ENCODE measurements at places on chromosomes 1 and 21.

- DNase-seq, result no peak
Measured at GRCh38 chr1:233919786-233920185, 15.3 kb downstream of the SLC35F3 start.

DNA sequence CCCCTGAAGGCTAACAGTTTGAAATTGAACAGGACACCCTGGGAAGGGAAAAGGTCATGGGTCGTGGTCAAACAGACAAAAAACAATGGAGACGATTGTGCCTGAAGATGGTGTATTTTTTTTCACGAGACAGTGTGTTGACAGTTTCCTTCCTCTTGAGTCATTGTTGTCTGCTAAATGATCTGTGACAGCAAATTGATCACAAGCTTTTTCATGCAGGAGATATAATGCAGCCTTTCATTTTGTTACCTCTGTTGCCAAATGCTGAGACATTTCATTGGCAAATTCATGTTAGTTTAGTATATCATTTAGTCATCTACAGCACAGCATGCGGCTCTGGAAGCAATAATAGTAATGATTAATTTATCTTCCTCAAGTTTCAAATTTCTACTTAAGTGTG is 27.7 kb downstream of the UBE2U start:
- DNase-seq, result no peak

GRCh38 chr1:178645157-178645807 is 79.8 kb upstream of the RALGPS2 start:
- no peak for DNase-seq

DNA sequence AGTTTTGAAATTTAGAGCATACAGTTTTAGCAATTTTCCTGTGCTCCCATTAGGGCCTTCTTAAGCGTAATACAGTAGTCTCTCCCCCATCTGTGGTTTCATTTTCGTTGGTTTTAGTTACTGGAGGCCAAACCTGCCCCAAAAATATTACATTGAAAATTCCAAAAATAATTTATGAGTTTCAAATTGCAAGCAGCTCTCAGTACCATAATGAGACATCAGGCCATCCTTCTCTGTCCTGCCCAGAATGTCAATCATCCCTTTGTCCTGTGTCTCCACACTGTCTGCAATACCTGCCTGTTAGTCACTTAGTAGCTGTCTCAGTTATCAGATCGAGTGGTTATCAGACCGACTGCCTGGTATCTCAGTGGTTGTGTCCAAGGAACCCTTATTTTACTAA is 45.4 kb downstream of the ADSS2 start:
- no peak for DNase-seq

DNA sequence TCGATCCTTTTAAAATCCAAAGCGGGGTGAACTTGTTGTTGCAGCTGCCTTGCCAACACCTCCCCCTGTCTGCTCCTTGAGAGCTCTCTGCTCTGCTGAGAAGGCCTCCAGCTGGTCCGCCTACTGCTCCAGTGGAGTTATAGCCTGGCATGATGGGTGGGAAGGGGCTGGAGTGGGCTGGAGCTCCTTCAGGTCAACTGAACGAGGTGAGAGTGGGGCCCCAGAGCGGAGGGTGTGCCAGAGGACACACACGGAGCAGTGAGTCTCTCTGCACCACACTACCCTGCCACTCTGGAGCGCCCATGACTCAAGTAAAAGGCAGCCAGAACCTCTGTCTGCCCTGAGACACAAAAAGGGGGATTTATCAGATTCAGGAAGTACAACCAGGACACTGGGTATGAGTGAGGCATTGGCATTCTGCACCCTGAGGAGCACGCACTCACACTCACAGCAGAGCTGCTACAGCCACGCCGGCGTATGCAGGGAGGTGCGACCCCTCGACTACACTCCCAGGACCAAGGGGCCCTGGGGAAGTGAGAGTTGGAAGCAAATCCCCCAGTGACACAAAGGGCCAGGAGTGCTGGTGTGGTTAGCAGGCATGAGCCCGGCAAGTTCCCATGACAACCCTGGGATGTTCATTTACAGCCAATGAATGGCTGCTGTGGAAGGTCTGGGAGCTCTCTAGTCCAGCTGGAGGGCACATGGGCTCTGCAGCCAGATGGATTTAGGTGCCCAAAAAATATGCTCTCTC is 28.0 kb upstream of the EVA1B start:
- peak; percentile 30 for DNase-seq

GRCh38 chr1:88608139-88608943 is 75.7 kb upstream of the PKN2 start:
- DNase-seq, result peak; percentile 75

DNA sequence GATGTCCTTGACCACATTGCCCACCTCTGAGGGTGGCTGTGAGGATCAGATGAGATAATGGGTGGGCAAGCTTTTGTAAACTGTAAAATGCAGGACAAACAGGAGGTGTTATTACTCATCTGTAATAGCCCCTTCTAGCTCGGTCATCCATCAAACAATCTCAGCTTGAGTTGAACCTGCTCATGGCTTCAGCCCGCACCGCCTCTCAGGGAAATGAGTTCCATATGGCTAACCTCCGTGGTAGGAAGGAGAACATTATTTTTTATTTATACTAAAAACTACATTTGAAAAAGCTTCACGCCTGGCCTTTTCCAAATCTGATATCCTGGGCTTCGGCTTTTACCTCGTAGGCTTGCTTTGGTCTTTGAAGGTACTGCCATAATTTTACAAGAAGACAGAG is 116.2 kb upstream of the USP24 start:
- no peak for DNase-seq

- no peak for DNase-seq
Measured at GRCh38 chr21:22900490-22900889, 1902.3 kb downstream of the NCAM2 start.

DNA sequence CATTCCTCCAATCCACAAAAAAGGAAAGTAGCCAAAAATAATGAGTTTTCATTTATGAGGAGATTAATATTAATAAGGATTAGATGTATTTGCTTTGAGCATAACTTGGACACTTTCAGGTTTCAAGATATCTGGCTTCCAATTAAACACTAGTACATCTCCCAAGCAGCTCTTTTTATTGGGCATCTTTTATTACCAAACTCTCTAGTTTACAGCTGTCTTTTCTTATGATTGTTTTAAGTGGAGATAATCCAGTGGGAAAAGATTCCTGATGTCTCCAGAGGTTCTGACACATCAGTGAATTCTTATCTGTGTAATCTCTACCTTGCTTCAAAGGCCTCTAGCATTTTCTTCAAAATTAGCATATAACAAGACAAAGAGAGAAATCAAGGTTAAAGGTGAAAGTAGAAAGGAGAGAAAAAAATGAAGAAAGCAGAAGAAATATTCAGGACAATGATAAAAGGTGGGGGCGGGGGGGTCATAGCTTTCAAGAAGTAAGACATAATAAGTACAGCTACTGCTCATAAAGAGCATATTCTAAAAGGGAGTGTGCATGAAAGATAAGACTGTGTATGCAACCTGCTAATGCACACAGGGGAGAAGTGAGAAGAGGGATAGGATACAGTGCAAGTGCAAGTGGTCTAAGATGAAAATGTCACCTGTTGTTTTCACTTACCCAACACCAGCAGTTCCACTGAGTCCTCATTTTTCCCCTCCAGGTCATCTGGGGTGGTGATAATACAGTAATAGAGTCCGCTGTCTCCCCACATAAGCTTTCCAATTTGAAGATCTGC is 19.1 kb downstream of the ILDR2 start:
- peak; percentile 29 for DNase-seq

DNA sequence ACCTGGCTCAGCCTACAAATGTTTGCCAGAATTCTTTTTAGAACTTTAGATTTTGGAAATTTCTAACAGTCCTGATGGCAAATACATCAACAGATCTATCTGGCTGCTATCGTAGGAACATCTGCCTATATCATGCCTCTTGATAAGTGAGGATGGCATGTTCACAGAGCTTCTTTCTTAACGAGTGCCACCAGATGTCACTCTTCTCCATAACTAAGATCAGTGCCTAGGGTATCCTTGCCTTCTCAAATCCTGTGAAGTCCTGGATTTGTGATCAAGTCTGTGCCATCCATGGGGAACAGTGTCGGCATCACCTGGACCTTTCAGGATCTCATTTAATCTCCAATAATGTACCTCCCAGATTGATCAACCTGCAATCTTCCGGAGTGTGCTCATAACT is 36.5 kb upstream of the CD5L start:
- DNase-seq, result peak; percentile 60

DNA sequence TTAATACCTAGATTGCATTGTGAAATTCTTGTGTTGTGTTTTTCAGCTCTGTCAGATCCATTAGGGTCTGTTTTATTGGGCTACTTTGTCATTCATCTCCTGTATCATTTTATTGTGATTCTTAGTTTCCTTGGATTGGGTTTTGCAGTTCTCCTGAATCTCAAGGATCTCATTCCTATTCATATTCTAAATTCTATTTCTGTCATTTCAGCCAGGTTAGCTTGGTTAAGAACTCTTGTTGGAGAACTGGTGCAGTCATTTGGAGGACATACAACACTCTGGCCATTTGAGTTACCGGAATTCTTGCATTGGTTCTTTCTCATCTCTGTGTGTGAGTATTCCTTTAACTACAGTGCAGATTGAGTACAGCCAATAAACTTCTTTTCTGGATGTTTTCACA is 159.6 kb downstream of the FAM78B start:
- DNase-seq, result no peak

DNA sequence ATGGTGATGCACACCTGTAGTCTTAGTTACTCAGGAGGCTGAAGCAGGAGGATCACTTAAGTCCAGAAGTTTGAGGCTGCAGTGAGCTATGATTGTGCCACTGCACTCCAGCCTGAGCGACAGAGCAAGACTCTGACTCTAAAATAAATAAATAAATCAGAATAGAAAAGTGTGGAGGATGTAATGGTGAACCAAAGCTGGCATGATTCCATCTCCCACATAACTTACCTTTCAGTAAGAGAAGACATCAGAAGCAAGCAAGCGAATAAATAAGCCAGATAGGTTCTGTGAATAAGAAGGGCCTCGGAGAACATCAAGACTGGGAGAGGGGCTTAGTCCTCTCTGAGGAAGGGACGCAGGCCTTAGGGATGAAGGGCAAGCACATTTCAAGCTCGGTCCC is 59.5 kb downstream of the TOMM20 start:
- DNase-seq, result no peak

- peak; percentile 54 for DNase-seq
Measured at GRCh38 chr1:23718482-23718881, 24.8 kb upstream of the ELOA start.

DNA sequence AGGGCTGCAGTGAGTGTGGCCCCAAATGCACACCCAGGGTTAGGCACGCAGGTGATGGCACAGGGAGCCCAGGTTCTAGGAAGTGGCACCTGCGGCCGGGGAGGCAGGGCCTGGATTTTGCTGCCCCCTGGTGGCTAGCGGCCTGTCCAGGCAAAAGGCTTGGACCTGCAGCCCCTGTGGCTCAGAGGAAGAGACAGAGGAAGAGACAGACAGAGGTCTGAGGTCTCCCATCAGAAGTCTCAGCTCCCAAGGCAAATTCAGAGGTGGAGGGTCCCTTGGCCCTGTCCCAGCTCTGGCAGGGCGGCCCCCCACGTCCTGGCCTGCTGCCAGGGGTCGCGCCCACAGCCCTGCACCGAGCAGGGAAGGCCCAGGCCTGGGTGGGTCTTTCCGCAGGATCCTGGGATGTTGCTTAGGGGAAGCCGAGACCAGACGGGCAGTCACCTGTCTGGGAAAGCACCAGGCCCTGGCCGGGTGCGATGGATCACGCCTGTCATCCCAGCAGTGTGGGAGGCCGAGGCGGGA is 8.0 kb upstream of the TNFRSF14 start:
- peak; percentile 91 for DNase-seq

- DNase-seq, result no peak
Measured at GRCh38 chr1:235697508-235697907, 47.9 kb upstream of the GNG4 start.

GRCh38 chr1:54575605-54576290 is 27.7 kb downstream of the ACOT11 start:
- no peak for DNase-seq

DNA sequence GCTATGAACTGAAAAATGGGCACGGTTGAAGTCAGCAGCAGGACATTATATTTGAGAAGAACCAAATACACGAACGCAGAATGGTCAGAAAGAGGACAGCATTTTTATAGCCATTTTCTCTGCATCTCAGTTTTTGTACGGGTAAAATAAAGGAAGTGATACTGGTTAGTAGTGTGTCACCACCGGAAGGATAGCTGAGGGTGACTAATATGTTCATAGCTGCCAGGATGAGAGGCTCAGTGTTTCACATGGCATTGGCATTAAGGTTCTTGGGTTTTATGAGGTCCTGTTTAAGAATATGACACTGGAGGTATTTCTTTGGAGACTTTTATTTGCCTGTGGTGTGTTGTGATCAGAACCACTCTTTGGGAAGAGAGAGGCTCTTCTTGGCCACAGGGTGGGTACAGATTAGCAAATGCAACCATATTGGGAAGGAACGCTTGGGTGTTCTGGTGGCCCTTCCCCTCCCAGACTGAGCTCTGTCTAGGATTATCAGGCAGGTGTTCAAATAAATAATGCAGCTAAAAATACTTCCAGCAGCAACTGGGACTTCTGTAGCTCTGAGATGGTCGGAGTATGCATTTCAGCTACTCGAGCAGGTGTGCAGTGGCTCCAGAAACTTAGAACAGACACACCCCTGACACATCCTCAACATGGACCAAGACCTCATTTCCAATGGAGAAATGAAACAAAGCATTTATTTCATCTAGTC is 158.2 kb downstream of the PBX1 start:
- peak; percentile 55 for DNase-seq

DNA sequence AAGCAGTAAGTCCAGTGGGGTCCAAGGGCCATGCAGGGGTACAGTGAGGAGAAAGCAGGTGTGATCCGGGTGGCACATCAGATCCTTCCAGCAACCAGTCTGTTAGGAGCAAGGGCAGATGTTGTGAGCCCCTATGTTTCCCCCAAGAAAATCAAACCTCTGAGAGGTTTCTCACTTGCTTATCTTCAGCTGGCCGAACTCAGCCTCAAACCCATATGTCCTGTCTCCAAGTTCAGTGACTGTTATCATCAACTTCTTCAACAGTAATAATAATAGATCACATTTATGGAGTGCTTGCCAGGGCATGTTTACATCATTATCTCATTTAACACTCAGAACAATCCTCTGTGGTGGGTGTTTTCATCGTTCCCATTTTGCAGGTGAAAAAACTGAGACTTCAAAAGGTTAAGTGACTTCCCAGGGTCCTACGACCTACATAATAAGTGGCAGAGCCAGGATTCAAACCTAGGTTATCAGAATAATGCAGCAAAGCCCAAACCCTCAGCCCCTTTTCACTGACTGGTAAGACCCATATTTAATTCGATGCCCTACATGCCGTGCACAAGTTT is 3.3 kb downstream of the CAPN2 start:
- DNase-seq, result peak; percentile 52

- no peak for DNase-seq
Measured at GRCh38 chr21:44926331-44927101, 5.8 kb upstream of the ITGB2 start.

DNA sequence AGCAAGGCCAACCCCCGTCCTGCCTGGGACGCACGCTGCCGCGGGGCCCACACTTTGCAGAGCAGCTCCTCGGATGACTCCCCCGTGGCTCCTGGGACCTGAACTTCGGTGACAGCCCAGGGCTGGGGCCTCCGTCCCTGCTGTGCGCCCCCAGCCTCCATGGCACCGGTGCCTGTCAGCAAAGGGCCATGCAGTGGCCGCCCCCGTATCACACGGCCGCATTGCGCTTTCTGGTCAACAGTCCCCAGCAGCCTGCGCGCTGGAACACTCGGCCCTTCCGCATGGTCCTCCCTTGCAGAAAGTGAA is 18.0 kb downstream of the NADK start:
- DNase-seq, result no peak

Measured in hematopoietic multipotent progenitor cell treated with erythropoietin and hydrocortisone succinate and interleukin-3 and kit ligand, for 6 days (in vitro differentiated cells).